Fibroblast of skin of right biceps (primary cell): ENCODE measurements at places on chromosomes 2 and 18.
A peak's percentile ranks its signal among the peaks of the same experiment; 100 is the strongest.

DNA sequence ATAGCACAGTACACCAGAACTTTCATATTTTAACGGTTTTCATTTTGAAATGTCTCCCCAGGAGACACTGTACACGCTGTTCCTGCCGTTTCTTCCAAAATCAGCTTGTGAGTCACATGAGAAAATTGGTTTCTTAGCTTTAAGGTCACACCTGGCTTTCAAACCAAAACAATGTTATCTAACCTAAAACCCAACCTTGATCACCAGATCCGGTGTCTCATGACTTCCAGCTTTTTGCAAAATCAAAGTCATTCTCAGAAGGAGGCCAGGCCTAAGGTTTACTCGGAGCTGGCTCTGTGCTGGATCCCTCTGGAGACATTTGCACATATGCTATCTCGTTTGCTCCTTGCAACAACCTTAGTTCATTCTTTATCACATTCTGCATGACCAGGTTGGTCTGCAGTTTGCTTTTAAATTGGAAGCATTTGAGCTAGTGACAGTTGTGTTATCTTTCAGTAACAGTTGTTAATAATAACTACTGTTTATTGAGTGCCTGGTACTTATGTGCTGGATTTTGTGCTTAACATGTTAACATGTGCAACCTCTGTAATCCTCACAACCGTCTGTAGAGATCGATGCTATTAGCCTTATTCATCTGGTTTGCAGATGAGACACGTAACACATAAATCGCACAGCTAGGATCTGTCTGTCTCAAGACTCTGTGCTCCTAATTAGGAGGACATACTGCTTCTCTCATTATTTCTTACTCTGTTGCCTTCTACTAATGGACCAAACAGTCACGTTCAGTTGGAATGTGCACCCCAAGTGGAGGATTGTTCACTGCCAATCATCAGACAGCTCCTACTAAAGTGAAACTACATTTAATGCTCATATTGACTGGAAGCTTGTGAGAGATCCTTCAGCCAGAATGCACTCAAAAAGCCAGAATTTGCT, 105.5 kb downstream of the RNF144A start:
- peak; percentile 28 for DNase-seq

DNA sequence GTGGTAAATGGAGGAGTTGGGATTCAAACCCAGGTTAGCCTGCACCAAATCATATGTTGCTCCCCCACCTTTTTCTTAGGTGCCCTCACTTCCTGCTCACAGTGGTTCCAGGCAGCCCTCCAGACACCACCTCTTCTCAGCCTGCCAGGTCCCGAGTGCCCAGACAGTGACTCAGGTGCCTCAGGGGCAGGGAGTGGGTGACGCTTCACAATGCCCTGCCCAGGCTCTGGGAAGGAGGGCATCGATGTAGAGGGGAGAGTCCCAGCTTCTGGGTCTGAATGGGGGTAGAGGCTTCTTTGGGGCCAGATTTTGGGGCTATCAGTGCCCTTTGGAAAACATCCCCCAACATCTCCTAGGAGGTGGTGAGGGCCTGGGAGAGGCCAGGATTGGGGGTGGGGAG, 5.2 kb upstream of the DNAJB2 start:
- DNase-seq, result no peak

DNA sequence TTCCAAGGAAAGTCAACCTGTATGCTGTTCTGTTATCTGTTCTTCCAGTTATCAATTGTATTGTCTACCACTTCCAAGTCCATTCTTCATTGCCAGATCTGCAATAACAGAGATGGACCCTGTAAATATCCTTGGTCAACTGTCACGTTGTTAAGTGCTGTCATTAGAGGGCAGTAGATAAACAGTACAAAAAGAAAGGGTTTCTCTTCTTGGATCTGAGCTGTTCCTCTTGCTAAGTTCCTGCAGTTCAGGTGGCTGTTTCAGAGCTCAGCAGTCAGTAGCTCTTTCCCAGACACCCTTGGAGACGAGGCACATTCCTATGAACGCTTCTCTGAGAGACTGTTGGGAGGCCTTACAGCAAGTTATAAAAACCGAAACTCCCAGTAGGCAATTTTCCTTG, 957.1 kb upstream of the CHAC2 start:
- DNase-seq, result peak; percentile 20

DNA sequence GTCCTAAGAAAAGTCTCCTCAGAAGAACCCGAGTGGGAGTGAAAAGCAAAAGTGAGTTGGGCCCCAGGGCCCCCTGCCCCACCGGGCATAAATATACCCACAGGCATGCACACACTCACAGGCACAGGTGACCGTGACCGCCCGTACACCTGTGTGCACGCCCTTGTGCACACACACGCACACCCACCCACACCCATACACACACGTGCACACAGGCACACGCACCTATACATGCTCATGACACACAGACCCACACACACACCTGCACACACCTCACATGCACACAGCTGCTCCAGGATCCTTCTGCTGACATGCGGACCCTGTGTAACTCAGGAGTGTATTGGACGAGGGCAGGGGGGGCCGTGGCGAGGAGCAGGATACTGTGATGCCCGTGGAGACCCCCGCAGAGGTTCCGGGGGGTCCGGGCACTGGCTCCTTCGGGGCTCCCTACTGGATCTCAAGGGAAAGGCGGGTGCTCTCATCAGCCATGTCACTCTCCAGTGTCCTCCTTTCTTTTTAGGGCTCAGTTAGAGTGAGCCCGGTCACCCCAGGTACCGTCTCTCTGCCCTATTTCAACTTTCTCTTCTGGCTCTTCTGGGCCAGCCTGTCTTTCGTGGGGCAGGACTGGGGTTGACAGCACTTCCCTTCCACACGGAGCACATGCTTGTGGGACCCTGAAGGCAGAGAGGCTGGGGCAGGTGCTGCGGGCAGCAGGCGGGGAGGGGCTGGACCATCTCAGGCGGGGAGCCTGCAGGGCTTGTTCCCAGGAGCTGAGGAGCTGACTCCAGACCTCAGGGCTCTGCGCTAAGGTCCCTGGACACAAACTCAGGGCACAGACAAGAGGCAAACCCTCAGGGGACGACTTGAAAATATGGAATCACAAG, 48.5 kb downstream of the TPO start:
- no peak for DNase-seq

DNA sequence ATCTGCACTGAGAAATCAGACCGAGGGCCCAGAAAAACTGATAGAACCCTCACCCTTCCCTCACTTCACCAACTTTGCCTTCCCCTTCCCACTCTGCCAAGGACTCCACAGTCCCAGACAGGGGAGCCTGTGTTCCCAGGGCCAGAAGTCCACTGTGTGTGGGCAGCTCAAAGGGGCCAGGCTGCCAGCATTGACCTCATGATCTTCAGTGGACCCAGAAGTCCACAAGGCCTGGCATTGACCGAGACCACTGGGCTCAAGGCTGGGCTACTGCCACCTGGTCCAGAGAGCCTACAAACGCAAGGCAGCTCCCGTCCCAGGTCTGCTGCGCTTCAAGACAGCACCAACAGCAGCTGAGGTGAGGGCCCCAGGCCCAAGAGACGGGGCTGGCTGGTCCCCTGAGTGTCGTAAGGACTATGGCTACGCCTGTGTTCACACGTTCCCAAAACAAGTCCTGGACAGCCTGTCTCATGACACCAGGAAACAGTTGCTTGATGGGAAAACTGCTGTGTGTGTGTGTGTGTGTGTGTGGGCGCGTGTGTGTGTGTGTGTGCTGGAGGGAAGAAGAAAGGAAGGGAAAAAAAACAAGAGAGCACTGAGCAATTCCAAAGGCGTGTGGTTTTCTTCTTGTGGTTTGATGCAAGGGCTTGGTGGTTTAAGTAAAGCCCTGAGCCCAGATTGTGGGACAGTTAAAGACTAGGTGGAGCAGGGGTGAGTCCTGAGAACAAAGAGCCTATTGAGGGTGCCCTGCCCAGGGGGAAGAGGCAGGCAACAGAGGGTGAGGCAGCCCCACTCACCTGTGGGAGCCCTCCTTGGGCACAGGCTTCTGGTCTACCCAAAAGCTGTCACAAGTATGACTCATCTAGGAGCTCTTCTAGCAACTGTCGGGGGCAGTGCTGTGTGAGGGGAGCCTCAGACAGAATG, 46.6 kb upstream of the ZBTB7C start:
- peak; percentile 95 for DNase-seq

GRCh38 chr2:230873661-230874401, 9.1 kb downstream of the ITM2C start:
- no peak for DNase-seq
